ENCODE measurements at places on chromosomes 4 and X.

DNA sequence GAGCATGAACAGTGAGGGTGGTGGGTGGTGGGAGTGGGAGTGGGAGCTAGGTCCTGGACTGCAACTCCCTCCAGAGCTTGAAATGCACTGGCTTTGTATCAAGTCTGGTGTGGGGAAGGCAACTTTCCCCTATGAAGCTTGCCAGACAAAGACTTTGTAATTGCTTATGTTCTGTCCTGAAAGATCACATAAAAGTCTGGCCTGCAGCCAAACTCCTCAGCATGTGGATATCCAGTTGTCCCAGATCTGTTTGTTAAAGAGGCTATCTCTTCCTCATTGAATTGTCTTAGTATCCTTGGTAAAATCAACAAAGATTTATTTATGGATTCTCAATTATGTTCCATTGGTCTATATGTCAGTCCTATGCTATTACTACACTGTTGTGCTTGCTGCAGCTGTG is 607.9 kb downstream of the GLUD2 start:
- DNase-seq = no peak

DNA sequence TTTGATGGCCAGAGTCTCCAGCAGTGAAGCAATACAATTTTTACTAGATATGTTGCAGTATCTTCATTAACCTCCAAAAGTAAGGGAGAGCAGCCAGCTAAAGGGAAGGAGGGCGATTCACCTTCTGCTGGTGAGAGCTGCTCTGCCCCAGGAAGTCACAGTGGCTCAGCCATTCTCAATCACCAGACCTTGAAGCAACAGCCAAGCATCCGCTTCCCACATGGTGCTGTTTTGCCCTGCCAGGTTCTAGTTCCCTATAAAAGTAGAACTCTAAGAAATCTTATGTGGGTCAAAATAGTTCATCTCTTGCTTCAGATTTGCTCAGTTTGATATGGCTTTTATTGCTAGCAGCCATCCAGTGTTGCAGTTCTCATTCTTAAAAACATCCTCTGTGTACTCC is 166.8 kb downstream of the STIM2 start:
- DNase-seq = no peak

GRCh38 chr4:113537628-113538027 is 223.9 kb downstream of the CAMK2D start:
- DNase-seq = no peak

DNA sequence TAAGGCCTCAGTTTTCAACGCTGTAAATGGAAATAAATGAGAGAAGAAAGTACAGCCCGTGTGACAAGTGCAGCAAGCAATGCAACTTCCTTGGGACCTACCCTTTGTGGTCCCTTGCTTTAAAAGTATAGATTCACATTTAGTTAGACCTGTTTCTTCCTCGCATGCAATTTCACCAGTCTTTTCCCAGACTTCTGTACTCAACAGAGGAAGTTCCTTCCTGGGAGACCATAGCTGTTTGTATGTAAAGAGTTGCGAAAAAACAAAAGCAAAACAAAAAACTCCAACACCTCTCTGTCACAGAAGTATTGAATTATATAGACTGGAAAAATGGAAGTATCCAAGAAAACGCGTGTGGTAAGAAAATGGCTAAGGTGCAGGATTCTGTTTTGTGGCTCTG is 1.1 kb upstream of the IRF2 start:
- no peak for DNase-seq
